ENCODE measurements at places on chromosomes 5 and 9.
A peak's percentile ranks its signal among the peaks of the same experiment; 100 is the strongest.

- DNase-seq = no peak
Observed at GRCh38 chr5:96024683-96025475, 63.2 kb upstream of the ELL2 start.

DNA sequence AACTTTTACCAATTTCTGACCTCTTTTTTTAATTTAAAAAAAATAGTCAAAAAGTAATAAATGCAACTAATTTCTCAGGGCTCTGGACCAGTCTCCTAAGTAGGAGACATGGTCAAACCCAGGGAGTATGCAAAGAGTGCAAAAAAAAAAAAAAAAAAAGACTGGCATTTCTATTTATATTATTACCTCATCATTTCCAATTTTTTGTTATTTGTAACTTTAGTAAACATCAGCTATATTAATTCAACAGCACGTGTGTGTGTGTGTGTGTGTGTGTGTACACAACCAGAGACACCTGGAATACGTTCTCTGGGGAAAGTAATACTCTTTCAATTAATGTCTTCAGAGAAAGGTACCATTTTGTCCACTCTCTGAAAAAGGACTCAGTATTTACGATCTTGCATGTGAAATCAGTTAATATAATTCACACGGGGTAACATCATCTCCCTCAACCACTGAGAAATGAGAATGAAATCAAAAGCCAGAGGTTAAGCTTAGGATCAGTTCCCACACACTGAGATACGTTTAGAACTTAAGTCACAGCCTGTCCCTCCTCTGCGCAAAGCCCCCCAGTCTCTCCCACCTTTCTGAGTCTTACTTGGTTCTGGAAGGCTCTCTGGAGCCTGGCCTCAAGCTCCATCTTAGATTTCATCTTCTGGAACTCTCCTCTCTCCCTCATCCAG, 21.9 kb downstream of the ZNF608 start:
- DNase-seq = no peak

GRCh38 chr5:172417983-172418630, 36.2 kb downstream of the SH3PXD2B start:
- DNase-seq = no peak

- DNase-seq = no peak
Observed at GRCh38 chr5:111016801-111017200, 54.7 kb upstream of the TSLP start.

GRCh38 chr5:3214838-3215374, 380.7 kb upstream of the IRX1 start:
- DNase-seq = no peak

- no peak for DNase-seq
Observed at GRCh38 chr9:136858452-136858843, 6.3 kb downstream of the MAMDC4 start.

DNA sequence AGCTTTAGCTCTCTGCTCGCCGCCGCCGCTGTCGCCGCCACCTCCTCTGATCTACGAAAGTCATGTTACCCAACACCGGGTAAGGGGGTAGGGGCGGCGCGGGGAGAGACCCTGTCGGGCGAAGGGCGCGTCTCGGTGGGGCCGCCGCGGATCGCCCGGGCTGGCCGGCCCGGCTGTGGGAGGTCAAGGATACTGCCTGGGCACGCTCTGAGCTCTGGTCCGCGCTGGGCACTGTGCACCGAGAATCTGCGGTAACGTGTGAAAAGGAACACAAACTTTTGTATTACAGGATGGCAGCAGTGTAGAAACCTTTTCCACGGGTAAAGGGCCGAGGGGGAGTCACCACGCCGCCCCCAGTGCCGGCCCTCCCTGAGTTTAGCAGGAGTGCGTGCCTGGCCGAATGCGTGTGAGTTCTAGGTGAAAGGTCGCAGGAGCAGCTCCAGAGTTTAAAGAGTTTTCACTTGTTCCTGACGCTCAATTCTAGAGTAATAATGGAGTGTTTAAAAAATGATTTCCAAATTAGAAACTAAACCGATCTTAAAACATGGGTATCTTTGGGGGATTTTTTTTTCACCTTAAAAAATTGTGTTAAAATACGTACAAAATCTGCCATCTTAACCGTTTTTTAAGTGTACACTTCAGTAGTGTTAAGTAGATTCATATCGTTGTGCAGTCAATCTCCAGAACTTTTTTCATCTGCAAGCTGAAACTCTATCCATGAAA, at the start of gene HSDL2:
Gene HSDL2, plus strand, starts transcription at position 7 of the 723 bp plus-strand sequence. Its CDS starts 56 bp downstream, at position 63.
- peak; percentile 58 for DNase-seq

- peak; percentile 69 for DNase-seq
Observed at GRCh38 chr9:134066913-134067851, 644 bp downstream of the BRD3 start.

DNA sequence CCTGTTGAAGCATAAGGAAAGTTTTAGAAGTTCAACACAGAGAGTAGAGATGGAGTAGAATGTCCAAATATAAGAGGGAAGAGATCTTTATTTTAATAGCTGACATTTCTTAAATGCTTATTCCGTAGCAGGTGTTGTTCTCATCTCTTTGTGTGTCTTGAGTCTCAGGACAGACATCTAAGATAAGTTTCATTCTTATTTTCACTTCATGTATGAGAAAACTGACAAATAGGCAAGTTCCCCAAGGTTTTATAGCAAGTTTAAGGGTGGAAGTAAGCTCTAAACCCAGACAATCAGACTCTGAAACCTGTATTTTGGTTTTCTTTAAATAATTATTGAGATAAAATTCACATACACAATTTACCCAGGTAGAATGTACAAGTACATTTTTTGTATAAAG, 228.4 kb upstream of the PPP1R2B start:
- DNase-seq = no peak

DNA sequence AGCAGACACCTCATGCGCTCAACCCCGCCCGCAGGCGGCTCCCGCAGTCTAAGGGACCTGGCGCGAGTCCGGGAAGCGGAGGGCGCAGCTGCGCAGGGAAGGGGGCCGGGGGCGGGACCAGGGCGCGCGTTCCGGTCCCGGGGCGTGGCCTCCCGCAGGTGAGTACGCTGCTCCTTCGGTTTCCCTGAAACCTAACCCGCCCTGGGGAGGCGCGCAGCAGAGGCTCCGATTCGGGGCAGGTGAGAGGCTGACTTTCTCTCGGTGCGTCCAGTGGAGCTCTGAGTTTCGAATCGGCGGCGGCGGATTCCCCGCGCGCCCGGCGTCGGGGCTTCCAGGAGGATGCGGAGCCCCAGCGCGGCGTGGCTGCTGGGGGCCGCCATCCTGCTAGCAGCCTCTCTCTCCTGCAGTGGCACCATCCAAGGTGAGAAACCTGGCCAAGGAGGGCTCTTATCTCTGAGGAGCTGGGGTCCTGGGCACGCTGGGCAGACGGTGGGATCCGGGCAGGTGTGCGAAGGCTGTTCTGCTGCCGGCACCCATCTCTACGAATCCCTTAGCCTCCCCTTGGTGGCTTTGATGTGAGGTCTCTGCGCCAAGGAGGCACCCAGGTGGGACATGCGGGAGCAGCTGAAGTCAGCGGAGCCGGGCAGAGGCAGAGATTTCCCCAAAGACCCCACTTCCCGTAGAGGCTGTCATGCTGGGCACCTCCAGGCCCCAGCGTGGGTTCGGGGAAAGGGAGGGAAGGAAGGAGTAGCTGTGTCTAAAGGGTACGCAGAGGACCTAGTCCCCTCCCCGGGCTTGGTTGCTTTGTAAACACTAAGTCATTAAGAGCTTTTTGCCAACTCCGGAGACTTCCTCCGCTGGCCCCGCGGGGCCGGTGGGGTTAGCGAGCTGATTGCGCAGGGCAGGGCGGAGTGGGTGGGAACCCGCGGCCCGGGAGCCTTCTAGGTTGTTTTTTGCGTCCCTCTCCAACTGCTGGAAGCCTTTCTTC, at the start of gene F2RL1:
Gene F2RL1, plus strand, starts transcription at position 187 of the 988 bp plus-strand sequence. Its CDS starts 153 bp downstream, at position 340.
- DNase-seq = peak; percentile 66

DNA sequence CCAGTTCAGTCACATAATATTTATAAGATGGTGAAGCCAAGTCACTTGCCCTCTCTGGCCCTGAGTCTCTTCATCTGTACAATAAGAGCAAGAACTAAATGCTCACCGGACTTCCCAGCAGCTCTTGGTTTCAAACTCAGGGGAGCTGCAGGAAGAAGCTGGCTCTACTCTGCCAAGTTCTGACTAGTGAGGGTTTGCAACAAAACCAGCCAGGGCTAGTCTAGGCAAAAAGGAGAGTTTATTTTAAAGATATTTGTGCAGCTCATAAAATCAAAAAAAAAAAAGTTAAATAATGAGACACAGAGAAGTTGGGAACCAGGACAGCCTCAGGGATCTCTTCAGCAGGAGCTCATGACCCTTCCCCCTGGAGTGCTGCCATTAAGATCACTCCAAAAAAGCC, 107.3 kb downstream of the DOCK2 start:
- no peak for DNase-seq

- DNase-seq = no peak
Observed at GRCh38 chr5:38764937-38765391, 80.8 kb upstream of the OSMR start.

GRCh38 chr5:34842554-34842953, 3.6 kb downstream of the TTC23L start:
- no peak for DNase-seq

DNA sequence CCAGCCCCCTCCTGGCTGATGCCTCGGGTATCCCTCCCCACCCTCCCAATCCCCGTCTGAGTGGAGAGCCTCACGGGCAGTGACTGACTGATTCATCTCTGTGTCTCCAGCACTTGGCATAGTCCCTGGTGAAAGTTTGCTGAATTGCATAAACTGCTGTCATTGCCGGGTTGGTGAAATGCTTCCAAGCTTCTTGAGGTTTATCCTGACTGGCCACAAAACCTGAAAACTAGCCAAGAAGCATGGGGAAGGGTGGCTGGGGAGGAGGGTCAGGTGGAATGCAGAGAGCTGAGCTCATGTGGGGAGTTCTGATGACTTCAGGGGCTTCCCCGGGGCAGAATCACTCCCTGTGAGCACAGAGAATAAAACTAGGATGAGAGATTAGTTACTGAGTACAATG, 56.9 kb upstream of the GGTA1 start:
- peak; percentile 15 for DNase-seq

DNA sequence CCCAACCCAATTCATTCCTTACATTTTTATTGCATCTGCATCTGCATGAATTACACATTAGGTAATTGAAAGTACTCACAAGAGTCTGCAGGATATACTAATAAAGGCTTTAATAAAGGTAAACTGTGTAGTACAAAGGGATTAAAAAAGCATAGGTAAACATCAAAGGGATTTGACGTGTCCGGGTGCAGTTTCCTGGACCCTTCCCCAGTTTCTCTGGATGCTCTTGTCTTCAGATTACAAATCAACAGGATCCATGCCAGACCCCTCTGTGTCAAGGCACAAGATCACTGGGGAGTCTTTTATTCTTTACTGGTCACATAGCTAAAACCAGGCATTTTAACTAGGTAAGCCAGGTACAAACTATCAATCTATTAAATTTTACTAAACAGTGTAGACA, 177.2 kb upstream of the TYRP1 start:
- DNase-seq = no peak

GRCh38 chr5:124176692-124177091, 569.7 kb downstream of the ZNF608 start:
- no peak for DNase-seq

DNA sequence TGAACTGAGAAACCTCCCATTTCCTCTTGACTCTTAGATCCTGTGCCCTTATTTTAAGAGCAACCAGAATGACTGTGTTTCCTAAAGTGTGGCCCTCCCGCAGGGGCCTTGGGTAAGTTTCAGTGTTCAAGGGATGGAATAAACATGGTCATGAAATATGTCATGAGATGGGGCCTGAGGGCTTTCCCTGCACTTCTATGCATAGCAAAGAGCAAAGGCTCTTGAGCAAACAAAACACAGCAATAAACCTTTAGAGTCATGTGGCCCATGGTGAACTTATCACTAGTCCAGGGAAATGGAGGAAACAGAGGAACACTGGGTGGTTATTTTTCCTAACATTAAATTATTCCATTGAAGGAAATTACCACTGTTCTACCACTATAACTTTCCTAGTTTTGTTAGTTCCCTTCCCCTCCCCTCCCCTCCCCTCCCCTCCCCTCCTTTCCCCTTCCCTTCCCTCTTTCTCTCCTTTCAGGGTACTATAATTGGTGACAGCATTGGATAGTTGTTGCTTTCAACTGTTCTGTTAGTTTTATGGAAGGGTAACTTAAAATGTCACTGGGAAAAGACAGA, 72.4 kb downstream of the CTSL start:
- DNase-seq = no peak

DNA sequence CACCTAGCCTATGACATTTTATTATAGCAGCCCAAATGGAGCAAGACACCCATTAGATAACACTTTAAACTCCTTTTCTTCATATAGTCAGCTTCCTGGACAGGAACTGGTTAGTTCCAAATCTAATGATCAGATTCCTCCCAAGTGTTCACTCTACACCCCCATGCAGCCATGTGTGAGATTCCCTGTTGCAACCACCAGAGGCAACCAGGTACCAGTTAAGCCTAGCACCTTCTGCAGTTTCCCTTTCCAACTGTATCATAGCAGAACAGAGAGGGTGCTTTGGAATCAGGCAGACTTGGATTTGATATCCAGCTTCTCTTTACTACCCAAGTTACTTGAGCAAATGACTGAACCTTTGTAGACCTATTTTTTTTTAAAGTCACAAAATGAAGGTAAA, 296.6 kb upstream of the PCSK5 start:
- DNase-seq = no peak

- no peak for DNase-seq
Observed at GRCh38 chr5:61251874-61252642, 80.0 kb upstream of the ZSWIM6 start.
